Activated naive CD8-positive, alpha-beta T cell treated with anti-CD3 and anti-CD28 coated beads, Interleukin-2, amount 50 U/mL, for 24 hours (primary cell): ENCODE measurements at places on chromosomes 5 and 9.

GRCh38 chr9:21316860-21317259 lies 11.7 kb upstream of the IFNA5 start:
- DNase-seq, result no peak

- no peak for DNase-seq
Measured at GRCh38 chr5:131957721-131958441, 12.4 kb upstream of the MEIKIN start.

GRCh38 chr5:154367101-154367500 lies 78.7 kb upstream of the SAP30L start:
- DNase-seq, result no peak

DNA sequence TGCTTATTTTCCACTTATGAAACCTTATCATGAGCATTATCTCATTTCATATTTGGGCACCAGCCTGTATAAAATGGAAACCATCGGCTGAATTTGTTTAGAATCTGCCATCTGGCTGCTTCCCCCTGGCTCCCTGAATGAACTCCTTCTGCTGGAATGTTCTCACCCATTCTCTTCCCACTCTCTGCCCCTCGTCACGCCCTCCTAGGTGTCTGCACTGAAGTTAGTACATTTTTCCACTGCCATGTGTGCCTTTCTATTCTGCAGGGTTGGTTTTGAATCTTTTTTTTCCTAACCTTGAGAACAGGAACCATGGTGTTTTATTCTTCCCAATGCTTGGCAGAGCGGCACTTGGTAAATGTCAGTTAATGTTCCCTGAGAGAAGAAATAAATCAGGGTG lies 359.7 kb downstream of the MLLT3 start:
- DNase-seq, result no peak

- DNase-seq, result peak; percentile 12
Measured at GRCh38 chr5:142506756-142507155, 179.1 kb downstream of the FGF1 start.

DNA sequence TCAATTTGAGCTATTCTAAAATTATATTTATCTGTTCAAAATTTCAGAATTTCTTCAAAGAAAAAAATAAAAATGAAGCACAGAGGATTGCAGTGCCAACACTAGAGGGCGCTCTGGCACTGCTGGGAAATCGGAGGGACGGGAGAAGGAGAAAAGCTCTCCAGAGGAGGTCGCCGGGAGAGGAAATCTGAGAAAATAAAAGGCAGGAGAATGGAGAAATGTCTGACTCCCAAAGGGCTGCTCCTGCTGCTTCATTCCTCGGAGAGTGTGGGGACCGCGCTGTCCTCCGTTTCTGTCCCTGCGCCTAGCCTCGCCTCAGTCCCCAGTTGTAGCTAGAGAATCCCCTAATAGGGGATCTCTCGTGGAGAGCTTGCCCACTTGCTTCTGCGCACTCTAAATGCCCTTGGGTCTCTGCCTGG lies 40.0 kb upstream of the ARSB start:
- DNase-seq, result peak; percentile 70

DNA sequence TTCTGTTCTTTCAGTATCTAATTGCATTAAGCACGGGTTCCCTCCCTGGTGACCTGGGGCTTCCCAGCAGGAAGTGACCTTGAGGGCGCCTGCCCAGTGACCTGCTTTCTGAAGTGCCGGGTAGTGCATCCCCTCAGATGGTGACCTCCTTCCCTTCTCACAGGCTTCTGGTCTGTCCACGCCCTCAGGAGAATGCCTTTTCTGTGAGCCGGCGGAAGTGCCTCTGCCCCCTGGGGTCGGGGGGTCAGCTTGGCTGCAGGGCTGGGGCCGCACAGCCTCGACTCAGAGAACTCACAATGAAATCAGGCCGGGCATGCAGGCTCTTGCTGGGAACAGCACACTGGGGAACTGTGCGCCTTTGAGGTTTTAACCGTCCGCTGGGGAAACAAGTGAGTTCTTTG lies 124.5 kb upstream of the PHYKPL start:
- no peak for DNase-seq

GRCh38 chr5:119058979-119059529 lies 11.8 kb upstream of the DMXL1 start:
- DNase-seq, result no peak

GRCh38 chr5:167177736-167178135 lies 1113.7 kb upstream of the WWC1 start:
- DNase-seq, result no peak

DNA sequence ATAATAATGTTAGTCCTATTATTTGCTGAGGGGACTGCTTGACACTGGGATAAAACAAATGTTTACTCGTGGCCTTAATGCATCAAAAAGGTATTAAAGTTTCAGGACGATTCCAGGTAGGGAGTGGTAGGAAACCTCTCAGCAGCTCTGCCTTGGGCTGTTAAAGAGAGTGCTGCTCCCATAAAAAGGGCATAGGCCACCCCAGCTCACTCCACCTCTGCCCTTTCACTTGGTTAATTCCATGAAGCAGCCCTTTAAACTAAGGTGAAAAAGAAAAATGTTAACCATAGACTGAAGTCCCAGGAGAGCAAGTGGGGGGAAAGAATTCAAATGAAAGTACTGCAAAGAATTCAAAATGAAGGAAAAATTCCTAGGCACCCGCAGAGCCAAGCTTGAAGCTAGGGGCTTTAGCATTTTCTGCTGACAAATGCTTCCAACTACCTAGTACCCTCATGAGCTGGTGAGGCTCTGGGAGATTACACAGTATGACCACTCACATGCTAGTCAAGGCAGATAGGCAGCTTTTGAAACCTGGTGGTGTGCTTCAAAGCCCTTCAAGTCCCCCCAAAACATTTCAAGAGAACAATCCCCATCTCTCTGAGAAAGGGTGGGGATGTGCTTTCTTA lies 8.5 kb downstream of the KLF9 start:
- no peak for DNase-seq
